Inflammatory macrophage (primary cell): ENCODE measurements at places on chromosomes 4 and X.

GRCh38 chr4:118290951-118291350 lies 61.9 kb downstream of the PRSS12 start:
- DNase-seq, result no peak

- no peak for DNase-seq
These were observed 52.6 kb downstream of the SGMS2 start for GRCh38 chr4:107877361-107877760.

DNA sequence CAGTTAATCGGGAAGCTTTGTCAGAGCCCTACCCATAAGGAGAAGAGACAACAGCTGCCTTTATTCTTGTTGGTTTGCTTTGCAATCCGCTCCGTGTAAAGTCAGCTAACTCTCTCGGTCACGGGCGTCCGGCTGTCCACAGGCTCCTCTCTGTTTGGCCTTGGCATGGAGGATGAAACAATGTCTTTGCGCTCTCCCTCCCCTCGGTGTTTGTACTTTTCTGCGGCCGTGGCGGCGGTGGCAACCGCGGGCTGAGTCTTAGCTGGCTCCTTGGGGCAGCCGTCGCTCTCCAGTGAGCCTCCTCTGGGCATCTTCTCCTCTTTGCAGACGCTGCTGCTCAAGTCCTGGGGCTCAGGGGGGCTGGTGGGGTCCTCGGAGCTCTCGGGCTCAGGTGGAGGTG lies 10.6 kb upstream of the IRAK1 start:
- DNase-seq, result no peak

GRCh38 chr4:79852305-79852730 lies 220.7 kb downstream of the ANTXR2 start:
- DNase-seq, result no peak

DNA sequence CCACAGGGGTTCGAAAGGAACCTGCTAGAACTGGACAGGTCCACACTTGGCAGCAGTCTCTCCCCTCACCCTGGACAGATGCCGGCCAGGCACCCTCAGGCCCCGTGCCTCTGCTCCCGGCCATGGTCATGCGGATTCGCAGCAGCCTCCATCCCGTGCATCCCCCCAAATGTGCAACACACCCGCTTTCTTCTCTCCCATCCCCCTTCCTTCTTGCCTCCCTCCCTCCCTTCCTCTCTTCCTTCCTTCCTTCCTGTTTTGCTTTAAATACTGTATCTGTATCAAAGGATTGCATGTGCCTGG lies 35.0 kb upstream of the HMX1 start:
- DNase-seq, result no peak

DNA sequence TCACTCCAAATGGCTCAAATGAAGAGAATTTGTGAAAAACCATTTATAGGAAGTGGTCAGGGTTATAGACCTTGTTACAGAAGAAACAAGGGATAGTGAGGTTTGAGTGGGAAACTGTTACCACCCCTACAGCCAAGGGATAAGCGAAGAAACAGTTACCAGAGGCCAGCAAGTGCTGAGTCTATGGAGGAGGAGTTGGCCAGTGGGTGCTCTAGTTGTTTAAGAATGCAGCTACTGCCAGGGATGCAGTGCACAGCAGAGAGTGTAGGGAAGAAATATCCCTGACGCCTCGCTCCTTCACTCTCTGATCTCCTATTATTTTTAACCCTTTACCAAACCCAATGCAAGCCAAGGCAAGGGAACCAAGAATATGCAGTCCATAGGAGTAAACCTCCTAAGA lies 15.2 kb upstream of the SYTL4 start:
- DNase-seq, result no peak

GRCh38 chr4:16443504-16444088 lies 217.3 kb upstream of the TAPT1 start:
- DNase-seq, result peak; percentile 43

- DNase-seq, result no peak
These were observed 226.8 kb upstream of the LNX1 start for GRCh38 chr4:53818104-53818503.

- no peak for DNase-seq
These were observed 196.6 kb upstream of the GABRA2 start for GRCh38 chr4:46586566-46586965.

DNA sequence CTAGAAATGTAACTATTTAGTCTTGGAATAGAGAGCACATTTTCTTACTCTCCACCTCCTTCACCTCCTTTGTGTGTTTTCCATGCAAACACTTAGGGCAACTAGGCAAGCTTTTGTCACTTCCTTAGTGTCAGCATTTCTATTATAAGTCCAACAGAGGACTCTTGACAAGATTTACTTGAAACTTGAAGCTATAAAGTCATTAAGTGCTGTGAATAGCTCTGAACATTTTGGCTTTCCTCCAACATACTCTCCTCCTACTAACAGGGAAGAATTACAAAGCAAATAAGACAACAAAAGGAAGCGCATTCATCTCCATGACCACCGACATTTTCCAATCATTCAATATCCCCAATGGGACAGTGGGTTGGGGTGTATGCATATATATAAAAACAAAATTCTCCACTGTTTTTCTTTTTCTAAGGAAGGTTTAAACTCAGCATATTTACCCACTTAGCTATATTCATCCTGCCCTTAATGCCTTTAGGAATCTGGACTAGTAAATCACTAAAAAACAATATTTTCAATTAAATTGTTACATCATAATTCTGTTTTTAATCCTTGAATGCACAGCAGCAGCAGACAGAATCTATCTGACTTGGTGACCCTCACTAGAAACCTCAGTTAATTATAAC lies 264.6 kb downstream of the SNCA start:
- DNase-seq, result no peak

- no peak for DNase-seq
These were observed 274.4 kb downstream of the BANK1 start for GRCh38 chr4:102064747-102065442.

DNA sequence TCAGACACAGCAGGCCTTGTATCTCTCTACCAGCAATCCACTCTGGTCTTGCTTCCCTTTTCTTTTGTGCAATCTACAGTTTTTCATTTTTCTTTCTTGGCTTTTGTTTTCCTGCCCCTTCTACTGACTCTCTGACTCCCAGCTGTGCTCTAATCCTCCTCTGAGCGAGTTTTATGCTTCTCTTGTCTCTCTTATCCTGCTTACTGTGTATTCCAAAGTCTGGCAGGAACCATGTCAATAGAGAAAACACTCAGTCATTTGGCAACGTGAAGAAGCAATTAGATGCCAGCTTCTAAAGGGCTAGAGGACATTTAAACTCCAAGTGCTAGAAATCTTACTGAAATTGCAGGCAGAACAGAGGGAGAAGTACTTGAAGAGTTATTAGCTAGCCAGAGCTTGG lies 984.6 kb upstream of the TENM3 start:
- DNase-seq, result no peak
